ENCODE measurements at places on chromosomes 2 and 18. TPM values are rescaled to one million over a fixed set of nuclear protein-coding genes. Genes with fewer than 3 reads are reported as not detected.

GRCh38 chr18:686339-687111 is 25.9 kb downstream of the ENOSF1 start:
- DNase-seq, result no peak
- no peaks in the 10 kb centered on the region for H3K27me3 ChIP-seq
- H3K4me3 ChIP-seq, result no peak overlapping the region
- peaks cover 9% of the 10 kb centered on the region for H3K36me3 ChIP-seq

- no peaks in the 10 kb centered on the region for H3K4me1 ChIP-seq
- no peaks in the 10 kb centered on the region for H3K36me3 ChIP-seq
- H3K4me3 ChIP-seq, result no peak overlapping the region
- H3K27me3 ChIP-seq, result no peaks in the 10 kb centered on the region
- H3K27ac ChIP-seq, result no peak overlapping the region
Observed at GRCh38 chr2:150374492-150374891, 113.0 kb downstream of the RND3 start.

DNA sequence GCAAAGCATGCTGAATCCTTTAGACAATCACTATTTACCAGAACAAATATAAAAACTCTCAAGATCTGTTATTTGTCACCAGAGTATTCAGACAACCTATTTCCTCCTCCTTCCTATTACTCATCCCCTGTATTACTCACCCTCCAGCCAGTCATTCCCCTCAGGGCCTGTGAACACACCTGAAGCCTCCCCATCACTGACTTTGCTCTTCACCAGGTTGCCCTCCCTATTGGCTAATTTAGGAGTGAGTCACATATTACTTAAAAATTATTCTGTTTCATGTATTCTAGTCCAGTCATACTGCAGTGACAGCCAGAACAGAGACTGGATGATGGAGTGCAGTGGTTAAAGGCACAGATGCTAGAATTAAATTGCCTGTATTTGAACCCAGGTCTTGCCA is 3.7 kb upstream of the ATG16L1 start:
- no peak for DNase-seq
- no peaks in the 10 kb centered on the region for H3K36me3 ChIP-seq
- no peak overlapping the region for H3K27ac ChIP-seq
- H3K4me3 ChIP-seq, result no peak overlapping the region
- no peaks in the 10 kb centered on the region for H3K27me3 ChIP-seq

- no peak overlapping the region for H3K4me3 ChIP-seq
- H3K36me3 ChIP-seq, result peaks cover 5% of the 10 kb centered on the region
- H3K27me3 ChIP-seq, result no peaks in the 10 kb centered on the region
- H3K4me1 ChIP-seq, result no peaks in the 10 kb centered on the region
- DNase-seq, result no peak
- no peak overlapping the region for H3K27ac ChIP-seq
Observed at GRCh38 chr2:202883987-202884675, 12.6 kb upstream of the ICA1L start.

GRCh38 chr18:48832938-48833700 is 117.6 kb downstream of the SMAD7 start:
- peaks cover 18% of the 10 kb centered on the region for H3K4me1 ChIP-seq
- H3K4me3 ChIP-seq, result no peak overlapping the region
- peak overlapping the region; percentile 27 for H3K27ac ChIP-seq

DNA sequence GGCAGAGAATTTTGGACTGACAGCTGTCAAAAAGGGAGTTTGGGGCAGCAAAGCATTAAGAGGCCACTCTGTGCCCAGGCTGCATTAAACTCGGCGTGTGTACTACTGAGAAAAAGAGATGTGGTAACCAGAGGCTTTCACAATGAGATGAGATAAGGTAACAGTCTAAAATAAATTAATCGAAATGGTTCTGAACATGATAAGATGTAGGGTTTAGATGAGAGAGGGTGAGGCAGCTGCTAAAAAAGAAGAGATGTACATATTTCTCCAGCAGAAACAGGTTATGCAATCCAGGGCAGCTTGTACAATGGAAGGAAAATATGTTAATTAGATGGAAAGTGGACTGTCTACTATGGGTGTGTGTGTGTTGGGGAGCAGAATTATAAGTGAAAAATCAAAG is 39.2 kb upstream of the ACTR3 start:
- no peaks in the 10 kb centered on the region for H3K36me3 ChIP-seq
- no peak overlapping the region for H3K4me3 ChIP-seq
- no peaks in the 10 kb centered on the region for H3K27me3 ChIP-seq
- H3K27ac ChIP-seq, result no peak overlapping the region
- H3K4me1 ChIP-seq, result no peaks in the 10 kb centered on the region

DNA sequence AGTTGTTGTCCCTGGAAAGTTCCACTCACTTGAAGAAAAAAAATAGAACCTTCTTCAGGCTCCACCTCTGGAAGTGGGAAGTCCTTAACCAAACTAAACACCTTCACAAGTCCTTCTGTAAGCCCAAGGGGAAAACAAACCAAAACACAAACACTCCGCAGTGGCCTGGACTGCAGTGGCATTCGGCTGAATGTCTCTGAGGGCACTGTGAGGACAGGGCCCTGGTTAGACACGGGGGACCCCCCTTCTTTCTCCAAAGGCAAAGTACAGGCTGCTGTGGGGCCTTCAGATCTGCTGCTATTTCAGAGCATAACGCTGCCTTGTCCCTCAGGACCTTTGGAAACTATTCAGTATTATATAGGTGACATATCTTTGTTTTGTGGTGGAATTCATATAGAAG is 28.1 kb downstream of the FOSL2 start:
- H3K4me3 ChIP-seq, result no peak overlapping the region
- no peaks in the 10 kb centered on the region for H3K36me3 ChIP-seq

- H3K36me3 ChIP-seq, result no peaks in the 10 kb centered on the region
- no peak for DNase-seq
- no peaks in the 10 kb centered on the region for H3K4me1 ChIP-seq
- H3K4me3 ChIP-seq, result no peak overlapping the region
- H3K27me3 ChIP-seq, result no peaks in the 10 kb centered on the region
Observed at GRCh38 chr2:68839260-68839833, 31.9 kb downstream of the BMP10 start.

DNA sequence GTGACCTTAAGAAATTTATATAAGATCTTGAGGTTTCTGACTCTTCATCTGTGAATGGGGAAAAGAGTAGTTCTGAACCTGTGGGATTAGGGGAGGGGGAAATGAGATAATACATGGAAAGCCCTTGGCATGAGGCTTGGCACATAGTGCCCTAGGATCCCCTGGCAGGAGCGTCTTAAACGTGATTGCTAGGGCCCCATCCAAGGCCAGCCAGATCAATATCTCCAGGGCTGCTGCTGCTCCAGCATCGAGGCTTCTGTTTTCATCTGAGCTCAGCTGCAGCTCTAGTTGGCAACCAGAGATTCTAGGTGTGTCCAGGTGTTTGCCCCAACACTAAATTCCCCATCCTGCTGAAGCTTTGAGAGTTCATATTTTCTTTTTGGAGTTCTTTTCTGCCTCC is 71.0 kb downstream of the IL1R2 start:
- peak overlapping the region; percentile 98 for H3K27ac ChIP-seq
- H3K4me1 ChIP-seq, result peaks cover 78% of the 10 kb centered on the region
- H3K4me3 ChIP-seq, result no peak overlapping the region
- no peaks in the 10 kb centered on the region for H3K36me3 ChIP-seq

- no peaks in the 10 kb centered on the region for H3K4me1 ChIP-seq
- no peak for DNase-seq
- H3K27ac ChIP-seq, result no peak overlapping the region
- H3K4me3 ChIP-seq, result no peak overlapping the region
Observed at GRCh38 chr2:139357972-139358371, 577.8 kb upstream of the NXPH2 start.

DNA sequence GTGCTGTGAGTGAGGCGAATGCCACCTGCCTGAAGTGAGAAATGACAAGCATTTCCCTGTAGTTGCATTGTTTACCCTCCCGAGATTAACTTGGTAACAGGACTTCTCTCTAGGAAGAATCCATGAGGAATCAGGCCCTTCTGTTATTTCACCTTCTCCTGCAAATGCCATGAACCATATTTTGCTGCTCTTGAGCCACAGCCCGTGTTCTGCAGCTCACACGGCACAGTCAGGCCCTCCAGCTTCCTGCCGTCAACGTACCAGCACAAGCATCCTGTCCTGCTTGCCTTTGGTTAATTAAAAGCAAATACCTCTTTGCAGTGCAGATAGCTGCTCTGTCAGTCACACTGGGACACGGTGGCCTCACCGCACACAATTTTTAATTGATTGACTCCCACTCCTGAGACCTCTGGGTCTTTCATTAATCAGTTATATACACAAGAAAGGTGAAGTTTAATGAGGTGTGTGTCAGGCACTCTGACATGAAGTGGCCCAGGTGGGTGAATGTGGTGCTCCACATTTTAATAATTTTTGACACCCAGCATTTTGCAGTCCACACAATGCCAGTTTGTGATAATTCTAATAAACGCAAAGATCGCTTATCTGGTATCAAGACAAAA is 95.3 kb upstream of the ASB18 start:
- no peak overlapping the region for H3K27ac ChIP-seq
- peaks cover 7% of the 10 kb centered on the region for H3K4me1 ChIP-seq
- DNase-seq, result no peak
- no peaks in the 10 kb centered on the region for H3K36me3 ChIP-seq

DNA sequence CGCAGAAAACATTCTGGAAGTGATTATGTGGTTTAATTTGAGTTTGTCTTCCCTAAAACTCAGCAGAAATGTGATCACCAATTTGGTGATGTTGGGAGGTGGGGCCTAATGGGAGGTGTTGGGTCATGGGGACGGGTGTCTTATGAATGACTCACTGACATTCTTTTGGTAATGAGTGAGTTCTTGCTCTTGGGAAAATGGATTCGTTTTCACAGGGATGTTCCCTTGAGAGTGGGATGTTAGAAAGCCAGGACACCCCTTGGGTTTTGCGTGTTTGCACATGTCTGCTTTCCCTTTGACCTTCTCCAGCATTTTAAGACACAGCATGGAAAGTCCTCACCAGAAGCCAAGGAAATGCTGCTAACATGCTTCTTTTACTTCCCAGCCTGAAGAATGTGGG is 321.5 kb upstream of the NT5C1B start:
- H3K4me1 ChIP-seq, result no peaks in the 10 kb centered on the region
- no peaks in the 10 kb centered on the region for H3K36me3 ChIP-seq
- no peak for DNase-seq
- no peaks in the 10 kb centered on the region for H3K27me3 ChIP-seq
- no peak overlapping the region for H3K27ac ChIP-seq

GRCh38 chr18:22668496-22668895 is 250.8 kb upstream of the CTAGE1 start:
- DNase-seq, result no peak
- peaks cover 26% of the 10 kb centered on the region for H3K4me1 ChIP-seq
- H3K36me3 ChIP-seq, result no peaks in the 10 kb centered on the region
- no peaks in the 10 kb centered on the region for H3K27me3 ChIP-seq

DNA sequence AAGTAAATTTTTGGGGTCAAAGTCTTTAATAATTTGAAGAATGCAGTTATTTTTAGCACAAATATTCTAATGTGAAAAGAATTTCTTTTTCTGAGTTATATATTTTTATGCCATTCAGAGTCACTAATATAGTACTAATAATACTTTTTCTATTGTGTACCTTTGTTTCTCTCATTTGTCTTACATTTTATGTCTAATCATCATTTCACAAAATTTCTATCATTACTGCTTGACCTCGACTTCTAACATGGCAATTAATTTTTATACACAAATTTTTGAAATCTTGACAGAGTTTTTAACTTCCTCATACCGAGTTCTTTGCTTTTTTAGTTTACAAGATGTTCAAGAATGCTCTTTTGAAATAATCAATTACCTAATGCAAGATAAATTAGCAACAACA is 8.4 kb upstream of the CPS1 start:
- H3K4me1 ChIP-seq, result no peaks in the 10 kb centered on the region
- no peaks in the 10 kb centered on the region for H3K36me3 ChIP-seq
- H3K27me3 ChIP-seq, result no peaks in the 10 kb centered on the region
- DNase-seq, result no peak
- H3K4me3 ChIP-seq, result no peak overlapping the region

GRCh38 chr18:61761875-61762274 is 130.9 kb downstream of the RNF152 start:
- H3K36me3 ChIP-seq, result no peaks in the 10 kb centered on the region
- H3K4me1 ChIP-seq, result no peaks in the 10 kb centered on the region
- no peak for DNase-seq

MTCL1 gene
- 89.2 TPM for total RNA-seq

MGAT4A gene
- total RNA-seq, result 12.2 TPM

ANKRD30B gene
- total RNA-seq, result not detected

SPDYA gene
- total RNA-seq, result 1.1 TPM

SFT2D3 gene
- total RNA-seq, result 8.2 TPM

SKOR2 gene
- not detected for total RNA-seq

RTKN gene
- 13.5 TPM for total RNA-seq

FOSL2 gene
- 65.8 TPM for total RNA-seq

ST8SIA3 gene
- total RNA-seq, result 0.55 TPM

TFCP2L1 gene
- 0.49 TPM for total RNA-seq

Data from sigmoid colon (tissue), 7 donors.